GM23248 (cell line): ENCODE measurements at places on chromosomes 2 and 18. TPM values are rescaled to one million over a fixed set of nuclear protein-coding genes. Genes with fewer than 3 reads are reported as not detected.

The PROKR1 gene
- polyA plus RNA-seq: not detected in 2 replicates

The RND3 gene
- 198 and 199 TPM in 2 replicates for polyA plus RNA-seq

The CCDC74B gene
- 8.0 and 10.8 TPM in 2 replicates for polyA plus RNA-seq

The ACTR3 gene
- 361 and 377 TPM in 2 replicates for polyA plus RNA-seq

The ESPNL gene
- 0.19 and 0.60 TPM in 2 replicates for polyA plus RNA-seq

The GPR45 gene
- polyA plus RNA-seq: not detected in 2 replicates

The CREG2 gene
- polyA plus RNA-seq: 0.15 TPM in 1 of 2 replicates, not detected in the other

The PARD3B gene
- 2.5 and 3.3 TPM in 2 replicates for polyA plus RNA-seq

DNA sequence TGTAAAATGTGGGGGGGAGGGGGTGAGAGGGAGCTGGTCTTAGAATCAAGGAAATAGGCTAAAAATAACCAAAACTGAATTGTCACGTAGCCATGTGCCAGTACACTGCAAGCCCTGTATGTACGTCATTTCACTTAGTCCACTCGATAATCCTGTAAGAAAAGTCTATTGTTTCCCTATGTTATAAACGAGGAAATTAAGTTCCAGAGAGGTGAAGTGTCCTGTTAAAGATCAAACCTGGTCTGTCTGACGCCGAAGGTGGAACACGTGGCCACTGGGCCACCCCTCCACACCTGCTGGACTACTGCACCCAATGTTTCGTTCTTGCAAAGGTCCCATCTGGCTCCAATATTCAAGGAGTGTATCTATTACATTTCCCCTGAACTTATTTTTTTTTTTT lies 29.6 kb downstream of the TFCP2L1 start:
- no peak for DNase-seq

DNA sequence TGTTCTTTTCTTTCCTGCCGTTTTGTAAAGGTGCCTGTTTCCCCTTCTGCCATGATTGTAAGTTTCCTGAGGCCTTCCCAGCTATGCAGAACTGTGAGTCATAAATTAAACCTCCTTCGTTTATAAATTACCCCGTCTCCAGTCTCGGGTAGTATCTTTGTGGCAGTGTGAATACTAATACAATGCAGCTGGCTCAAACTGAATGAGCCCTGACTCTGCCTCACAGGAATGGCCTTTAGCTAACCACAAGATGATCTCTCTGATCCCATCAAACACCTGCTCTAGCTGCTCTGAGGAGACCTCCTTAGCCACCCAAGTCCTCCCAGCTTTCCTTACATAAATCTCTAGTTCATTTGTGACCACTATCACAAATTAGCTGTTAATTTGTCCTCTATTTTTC lies 41.5 kb upstream of the CAB39 start:
- DNase-seq: peak; percentile 53

DNA sequence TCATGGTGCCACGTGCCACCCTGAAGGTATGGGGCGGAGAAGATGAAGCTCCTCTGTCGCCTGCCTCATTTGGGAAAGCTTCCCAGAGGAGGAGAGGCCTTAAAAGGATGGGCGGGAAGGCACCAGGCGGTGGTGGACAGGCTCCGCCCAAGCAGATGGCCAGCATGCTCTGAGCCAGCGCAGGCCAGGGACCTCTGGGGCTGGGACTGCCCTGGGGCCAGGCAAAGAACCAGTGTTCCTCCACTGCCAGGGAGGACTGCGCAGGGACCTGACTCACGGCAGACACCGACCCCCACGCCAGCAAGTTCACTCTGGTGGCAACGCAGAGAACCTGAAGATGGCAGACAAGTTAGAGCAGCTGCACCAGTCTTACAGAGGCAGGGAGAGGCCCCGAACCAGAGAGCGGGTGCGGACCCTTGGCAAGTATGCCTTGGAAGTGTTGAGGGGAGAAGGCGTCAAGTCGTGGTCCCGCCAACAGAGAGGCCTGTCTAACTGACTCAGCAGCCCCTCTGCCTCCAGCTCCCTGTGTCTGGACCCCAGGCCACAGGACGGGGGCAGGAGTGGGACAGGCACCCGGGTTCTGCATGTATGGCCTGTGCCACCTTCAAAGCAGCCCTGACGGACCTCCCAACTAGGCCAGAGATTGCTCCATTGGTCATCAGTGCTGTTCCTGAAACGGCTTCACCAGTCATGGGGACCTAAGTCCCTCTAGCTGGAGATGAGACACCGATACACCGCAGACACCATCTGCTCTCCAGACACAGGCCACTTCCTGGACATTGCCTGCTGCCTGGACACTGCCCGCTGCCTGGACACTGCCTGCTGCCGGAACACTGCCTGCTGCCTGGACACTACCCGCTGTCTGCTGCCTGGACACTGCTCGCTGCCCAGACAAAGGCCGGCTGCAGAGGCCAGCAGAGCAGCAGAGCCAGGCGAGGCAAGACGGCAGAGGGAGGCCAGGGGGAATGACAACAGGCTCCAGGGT lies 124.7 kb downstream of the HDAC4 start:
- peak; percentile 95 for DNase-seq

- no peak for DNase-seq
Measured at GRCh38 chr2:135072125-135072997, 20.3 kb downstream of the RAB3GAP1 start.

DNA sequence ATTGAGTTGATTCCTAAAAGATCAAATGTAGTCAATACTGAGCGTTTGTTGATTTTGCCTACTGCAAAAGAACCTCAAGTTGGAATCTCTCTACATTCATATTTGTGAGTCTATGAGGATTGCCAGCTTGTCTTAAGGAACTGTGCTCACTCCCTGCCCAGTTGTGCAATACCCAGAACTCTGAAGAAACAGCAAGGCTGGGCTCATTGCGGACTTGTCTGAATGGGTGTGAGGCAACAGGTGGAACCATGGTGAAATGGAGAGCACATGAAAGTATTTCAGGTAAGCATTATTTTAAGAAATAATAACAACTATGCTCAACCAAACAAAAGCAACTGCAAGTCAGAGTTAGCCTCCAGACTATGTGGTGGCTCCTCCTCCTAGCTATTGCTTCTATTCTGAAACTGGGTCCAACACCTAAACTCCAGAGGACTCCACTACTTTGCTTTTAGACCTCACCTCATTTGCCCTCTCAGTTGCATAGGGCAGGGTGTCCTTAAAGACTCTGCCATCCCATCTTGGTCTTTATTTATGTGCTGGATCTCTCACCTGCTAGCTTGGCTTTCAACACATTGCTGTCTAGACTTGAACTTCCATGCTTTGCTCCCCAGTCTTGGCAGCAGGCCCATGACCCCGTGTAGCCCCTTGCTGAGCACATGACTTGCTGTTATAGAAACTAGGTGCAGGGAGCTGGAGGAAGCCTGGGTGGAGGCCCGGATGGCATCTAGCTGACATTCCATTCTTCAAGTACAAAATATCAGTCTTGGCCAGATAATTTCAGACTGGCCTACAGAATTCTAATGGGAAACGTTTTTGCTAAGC lies 94.8 kb upstream of the ARL5A start:
- DNase-seq: peak; percentile 11

DNA sequence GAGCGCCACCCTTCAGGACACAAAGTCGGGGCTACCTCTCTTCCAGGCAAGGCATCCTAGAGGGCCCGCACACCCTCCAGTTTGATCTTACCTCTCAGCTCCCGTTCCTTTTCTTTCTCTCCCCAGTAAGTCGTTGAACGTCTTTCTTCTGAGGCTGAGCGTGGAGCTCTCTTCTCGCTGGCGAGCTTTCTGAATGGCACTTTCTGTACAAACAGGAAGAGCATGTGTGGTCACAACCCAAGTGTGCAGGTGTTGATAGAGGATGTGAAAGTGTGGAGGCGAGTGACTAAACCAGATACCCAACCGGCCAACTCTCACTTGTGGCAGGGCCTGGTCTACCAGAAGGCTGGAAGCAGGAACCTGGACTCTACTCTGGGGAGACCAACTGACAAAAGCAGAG lies at the start of gene AFF3:
Gene AFF3, minus strand, starts transcription at position 198 of the 400 bp plus-strand sequence. CDS start 38,136 bp downstream, outside the sequence.
- no peak for DNase-seq

GRCh38 chr2:78682781-78683180 lies 342.7 kb upstream of the REG3G start:
- DNase-seq: no peak

- DNase-seq: peak; percentile 22
Measured at GRCh38 chr2:46311651-46312223, 14.5 kb downstream of the EPAS1 start.

DNA sequence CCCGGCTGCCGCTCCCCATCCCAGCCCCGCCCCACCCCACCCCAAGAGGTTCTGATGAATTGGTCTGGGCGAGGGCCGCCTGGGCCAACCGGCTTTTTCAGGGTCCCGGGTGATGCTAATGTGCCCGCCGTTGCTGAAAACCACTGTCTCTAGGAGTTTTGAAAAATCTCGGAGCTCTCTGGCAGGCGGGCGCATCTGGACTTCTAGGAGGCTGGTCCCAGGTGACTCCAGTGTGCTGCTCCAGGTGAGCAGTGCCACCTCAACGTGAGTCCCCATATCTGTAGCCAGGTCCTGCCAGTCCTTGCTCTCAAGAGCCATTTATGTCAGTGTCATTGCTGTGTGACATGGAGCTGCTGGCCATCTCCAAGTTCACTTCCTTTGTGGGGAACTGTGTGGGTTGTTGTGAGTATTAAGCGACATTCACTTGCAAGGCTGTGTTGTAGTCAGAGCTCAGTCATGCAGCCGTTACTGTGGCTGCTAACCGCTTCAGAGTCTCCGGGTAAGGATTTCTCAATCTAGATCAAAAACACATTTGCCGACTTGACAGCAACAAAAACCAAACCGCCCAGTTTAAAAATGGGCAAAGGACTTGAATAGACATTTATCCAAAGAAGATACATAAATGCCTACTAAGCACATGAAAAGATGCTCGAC lies at the start of gene RFX8:
Gene RFX8, minus strand, starts transcription at position 382 of the 654 bp plus-strand sequence. CDS start 8,264 bp downstream, outside the sequence.
- peak; percentile 97 for DNase-seq

DNA sequence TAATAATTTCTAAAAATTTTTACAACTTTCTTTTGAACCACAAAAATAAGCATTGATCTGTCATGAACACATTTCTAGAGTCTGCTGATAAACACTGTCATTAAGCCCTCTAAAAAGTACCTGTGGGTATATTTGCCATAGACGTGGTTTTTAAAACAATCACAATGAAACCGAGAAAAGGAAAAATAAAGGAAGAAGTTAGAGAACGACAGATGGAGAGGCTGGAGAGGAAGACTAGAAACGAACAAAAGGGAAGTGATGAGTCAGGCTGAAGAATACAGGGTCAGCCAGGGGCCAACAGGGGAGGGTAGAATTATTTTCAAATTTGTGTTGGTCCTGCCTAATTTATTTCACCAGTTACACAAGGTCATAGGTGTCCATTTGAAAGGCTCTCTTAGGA lies 62.0 kb downstream of the MYL12B start:
- DNase-seq: peak; percentile 20

- no peak for DNase-seq
Measured at GRCh38 chr2:123771928-123772632, 253.0 kb upstream of the CNTNAP5 start.

- DNase-seq: no peak
Measured at GRCh38 chr18:12043811-12044210, 49.8 kb upstream of the ANKRD62 start.

DNA sequence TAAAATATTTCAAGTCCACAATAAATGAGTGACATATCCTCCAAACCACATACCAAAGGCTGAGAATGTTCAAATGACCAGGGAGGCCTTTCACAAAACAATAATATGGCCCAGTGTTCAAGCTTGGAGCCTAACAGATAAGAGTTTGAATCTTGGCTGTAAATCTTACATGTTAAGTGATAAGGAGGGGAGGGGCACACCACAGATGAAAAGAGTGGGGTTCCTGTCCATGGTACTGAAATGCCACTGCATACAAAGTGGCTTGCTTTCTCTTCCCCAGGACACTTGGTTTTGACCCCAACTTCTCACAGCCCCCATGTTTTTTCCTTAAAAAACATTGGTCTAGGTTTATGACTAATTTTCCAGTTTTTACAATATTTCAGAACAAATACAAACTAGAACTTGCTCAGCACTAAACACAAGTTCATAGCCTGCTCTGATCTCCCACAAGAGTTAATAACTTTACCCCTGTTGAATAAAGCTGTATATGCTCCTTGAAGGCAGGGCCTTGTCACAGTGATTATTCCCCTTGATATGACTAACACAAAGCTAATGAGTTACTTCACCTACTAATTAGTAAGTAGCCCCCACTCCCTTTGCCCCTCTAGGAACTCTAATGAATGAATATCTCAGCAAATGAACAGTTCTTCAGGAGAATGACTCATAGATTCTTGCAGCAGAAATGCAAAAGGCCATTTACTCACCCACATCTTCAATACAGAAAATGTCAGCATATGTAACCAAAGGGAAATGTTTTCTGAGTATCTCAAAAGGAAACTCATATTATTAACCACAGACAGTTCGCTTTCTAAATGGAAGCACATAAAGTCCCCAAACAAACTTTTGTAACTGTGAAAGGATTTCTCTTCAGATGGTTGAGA lies 142.2 kb downstream of the SATB2 start:
- peak; percentile 71 for DNase-seq
